NCI-H460 (cell line): ENCODE measurements at places on chromosomes 2 and 18. TPM values are rescaled to one million over a fixed set of nuclear protein-coding genes. Genes with fewer than 3 reads are reported as not detected.

Gene SLC4A5
- total RNA-seq, result 0.40 and 1.6 TPM in 2 replicates

Gene SNRPD1
- total RNA-seq, result 71.4 and 79.4 TPM in 2 replicates

Gene AFF3
- total RNA-seq, result 1.1 and 4.1 TPM in 2 replicates

Gene FIGLA
- total RNA-seq, result not detected in 2 replicates

Gene NEU2
- not detected in 2 replicates for total RNA-seq

Gene BOLL
- not detected in 2 replicates for total RNA-seq

Gene AGXT
- not detected in 2 replicates for total RNA-seq

Gene NOP58
- total RNA-seq, result 145 and 161 TPM in 2 replicates

DNA sequence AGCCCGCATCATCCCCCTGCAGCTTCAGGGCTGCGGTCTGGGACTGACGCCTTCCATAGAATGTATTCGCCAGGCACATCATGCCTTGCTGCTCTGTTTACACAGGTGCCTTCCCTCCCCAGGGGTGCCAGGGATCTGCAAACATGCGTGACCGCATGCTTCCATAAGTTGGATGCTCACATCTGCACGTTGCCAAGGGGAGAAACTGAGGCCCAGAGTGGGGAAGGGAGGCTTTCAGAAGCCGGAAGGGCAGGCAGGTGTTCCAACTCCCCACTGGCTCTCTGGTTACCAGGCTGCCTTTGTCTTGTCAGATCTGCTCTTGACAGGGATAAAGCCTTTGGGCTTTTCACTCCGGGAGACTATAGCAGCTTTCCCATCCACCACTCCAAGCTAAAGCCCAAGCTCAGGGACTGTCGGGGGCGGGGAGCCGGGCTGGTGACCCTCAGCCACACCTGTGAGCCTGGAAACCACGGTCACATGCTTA, 125.8 kb upstream of the TNP1 start:
- DNase-seq, result no peak

- DNase-seq, result no peak
Measured at GRCh38 chr2:41698678-41699422, 349.0 kb upstream of the PKDCC start.

DNA sequence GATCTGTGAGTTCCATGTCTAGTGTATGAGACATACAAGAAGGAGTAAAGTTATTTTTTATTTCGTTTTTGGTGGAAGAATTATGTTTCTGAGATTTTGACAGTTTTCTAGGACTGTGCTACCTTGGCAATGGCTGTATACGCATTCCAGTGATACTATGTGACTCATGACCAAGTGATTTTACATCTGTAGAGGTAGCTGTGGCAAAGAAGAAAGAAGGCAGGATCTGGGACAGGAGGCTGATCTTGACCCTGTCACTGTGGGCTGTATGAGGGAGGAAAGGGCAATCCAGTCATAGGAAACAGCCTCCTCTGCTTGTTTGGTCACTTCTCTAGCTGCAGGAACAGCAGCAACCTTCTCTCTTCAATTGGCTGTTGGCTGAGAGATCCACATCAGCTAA, 44.0 kb upstream of the PDCL3 start:
- DNase-seq, result no peak

DNA sequence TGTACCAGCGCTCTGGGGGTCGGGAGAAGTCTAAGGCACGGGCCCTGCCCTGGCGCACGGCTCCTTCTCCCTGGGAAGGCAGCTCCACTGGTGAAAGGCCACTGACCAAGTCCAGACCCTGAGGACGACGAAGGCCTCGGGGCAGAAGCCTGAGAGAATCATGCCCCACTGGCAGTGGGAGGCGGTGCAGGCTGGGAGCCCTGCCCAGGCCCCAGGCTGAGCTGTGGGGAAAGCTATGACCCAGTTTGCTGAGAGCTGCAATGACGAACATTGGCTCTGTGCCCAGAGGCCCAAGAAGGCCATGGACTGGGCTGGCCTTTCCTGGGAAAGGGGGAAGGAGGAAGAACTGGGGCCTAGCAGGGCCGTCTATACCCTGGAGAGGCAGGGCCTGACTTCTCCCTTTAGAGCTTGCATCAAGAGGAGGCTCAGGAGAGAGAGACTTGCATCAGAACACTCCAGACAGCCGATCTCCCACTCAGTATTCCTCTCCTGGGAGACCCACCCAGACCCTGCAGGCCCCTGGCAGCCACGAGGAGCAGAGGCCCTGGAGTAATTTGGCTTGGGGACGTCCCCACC, 32.9 kb downstream of the HS1BP3 start:
- peak; percentile 99 for DNase-seq

GRCh38 chr2:83172841-83173240, 1286.2 kb downstream of the SUCLG1 start:
- no peak for DNase-seq

DNA sequence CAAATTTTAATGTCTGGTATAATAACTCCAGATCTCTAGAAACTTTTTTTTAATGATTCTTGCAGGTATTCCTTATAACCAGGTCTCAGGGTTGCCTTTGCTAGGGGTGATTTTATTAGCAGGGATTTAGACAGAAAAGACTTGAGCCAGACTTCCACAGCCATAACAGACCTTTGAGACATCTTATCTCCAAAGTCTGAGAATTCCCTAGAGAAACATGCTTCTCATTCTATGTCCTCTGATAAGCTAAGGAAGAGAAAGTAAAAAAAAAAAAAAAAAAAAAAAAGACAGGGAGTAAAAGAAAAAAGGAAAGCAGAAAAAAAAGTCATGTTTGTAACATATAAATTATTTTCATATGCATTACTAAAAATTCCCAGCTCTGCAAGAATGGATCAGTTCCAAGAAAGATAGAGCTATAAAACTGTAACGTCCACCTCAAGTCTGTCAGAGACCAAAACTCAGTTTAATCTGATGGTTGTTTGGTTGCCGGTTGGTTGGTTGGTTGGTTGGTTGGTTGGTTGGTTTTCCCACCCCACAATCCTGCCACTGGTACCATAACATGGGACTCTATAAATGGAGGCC, 153.8 kb downstream of the COL6A3 start:
- DNase-seq, result no peak

DNA sequence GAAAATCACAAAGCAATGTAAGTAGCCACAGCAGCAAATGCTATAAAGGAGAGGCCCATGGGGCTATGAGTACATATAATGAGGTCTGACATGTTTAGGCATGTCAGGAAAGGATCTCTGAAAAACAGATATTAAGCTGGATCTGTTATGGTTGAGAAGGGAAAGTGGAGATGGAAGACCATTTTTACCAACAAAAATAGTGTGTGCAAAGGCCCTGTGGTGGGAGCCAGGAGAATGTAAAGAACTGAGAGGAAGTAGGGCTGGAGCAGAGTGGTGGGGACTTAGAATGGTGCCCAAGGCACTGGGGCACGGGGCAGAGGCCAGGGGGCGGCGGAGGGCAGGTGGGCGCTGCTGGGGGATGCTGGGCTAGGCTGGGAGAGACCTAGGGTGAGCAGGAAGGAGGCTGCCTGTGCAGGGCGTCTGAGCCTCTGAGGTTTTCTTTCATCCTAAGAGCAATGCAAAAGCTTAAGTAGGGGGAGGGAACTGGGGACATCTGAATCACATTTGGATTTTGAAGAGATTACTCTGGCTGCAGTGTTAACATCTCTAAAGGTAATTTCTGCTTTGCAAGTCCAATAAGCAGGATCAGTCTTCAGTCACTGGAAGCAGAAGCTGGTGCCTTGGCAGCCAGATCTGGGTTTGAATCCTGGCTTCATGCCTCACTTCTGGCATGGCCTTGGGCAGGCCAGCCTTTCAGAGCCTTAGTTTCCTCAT, 4.9 kb upstream of the AGFG1 start:
- no peak for DNase-seq

DNA sequence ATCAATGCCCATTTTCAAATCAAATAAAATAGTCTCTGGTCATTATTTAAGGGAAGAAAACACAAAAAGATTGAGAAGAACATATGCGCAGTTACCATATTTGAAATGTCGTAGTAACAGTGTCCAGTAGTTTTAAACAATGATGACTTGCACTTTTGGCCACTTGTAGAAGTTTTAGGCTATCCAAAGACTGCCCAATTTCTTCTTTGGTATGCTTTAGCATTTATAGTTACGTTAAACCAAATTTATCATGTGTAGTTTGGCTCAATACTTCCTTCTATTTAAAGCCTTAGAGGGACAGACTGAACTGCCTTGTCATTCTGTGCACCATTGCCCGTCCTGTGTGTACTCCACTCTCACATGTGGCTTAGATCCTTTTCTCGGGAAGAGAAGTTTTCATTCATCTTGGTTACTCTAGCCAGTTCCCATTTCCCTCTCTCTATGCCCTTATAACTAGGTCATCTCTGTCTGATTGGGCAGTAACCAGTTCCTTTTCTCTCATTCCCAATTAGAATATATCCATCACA, 84.8 kb upstream of the TTN start:
- no peak for DNase-seq

- no peak for DNase-seq
Measured at GRCh38 chr2:241855245-241855887, 3.3 kb downstream of the PDCD1 start.

GRCh38 chr2:68536000-68536399, 68.6 kb downstream of the APLF start:
- no peak for DNase-seq
